Naive thymus-derived CD8-positive, alpha-beta T cell (primary cell): ENCODE measurements at places on chromosomes 1 and 21.

GRCh38 chr21:43893536-43894205 is 28.6 kb downstream of the AGPAT3 start:
- DNase-seq, result no peak

- DNase-seq, result no peak
These were observed 1.0 kb upstream of the MCOLN2 start for GRCh38 chr1:84997667-84998600.

GRCh38 chr1:24424207-24424606 is 8.6 kb downstream of the NIPAL3 start:
- DNase-seq, result no peak

GRCh38 chr1:174999936-175000696 is at the start of gene CACYBP:
Gene CACYBP (plus strand): TSS chr1:174999947. CDS start chr1:175000181, 234 bp downstream.
- no peak for DNase-seq

- DNase-seq, result no peak
These were observed 566.2 kb upstream of the RGS18 start for GRCh38 chr1:191592039-191592438.

- no peak for DNase-seq
These were observed 738.7 kb downstream of the LTN1 start for GRCh38 chr21:28253961-28254360.

GRCh38 chr1:204294357-204294756 is 65.4 kb downstream of the PLEKHA6 start:
- DNase-seq, result no peak

DNA sequence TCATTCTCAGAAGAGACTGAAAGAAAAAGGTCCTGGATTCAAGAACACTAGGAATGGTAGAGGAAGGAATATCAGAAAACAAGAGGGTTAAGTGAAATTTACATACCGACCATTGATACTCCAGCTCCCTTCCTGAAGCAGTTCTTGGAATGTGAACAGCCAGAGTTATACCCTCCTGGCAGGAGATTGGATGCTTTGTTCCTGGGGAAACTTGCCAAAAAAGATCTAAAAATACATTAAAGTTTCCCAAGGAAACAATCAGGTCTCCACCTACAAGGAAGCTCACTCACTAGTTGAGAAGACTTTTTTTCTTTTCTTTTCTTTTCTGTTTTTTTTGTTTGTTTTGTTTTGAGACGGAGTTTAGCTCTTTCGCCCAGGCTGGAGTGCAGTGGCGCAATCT is 91.1 kb downstream of the HLX start:
- DNase-seq, result no peak

DNA sequence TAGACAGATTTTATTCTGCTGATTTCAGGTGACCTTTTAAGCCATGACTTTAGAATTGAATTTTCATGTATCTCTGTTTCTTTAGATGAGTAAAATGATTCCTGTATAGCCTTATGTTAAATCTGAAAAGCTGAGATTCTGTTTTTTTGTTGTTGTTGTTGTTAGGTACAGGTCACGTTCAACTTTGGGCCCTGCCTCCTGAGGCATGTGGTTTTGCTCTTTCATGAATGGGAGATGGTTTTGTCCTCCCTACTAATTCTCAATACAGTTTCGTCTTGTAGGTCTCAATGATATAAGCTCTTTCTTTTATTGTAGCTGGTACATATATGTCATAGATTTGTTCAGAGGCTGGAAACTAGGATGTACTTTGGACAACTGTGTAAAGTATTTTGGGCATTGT is 79.6 kb downstream of the CDC14A start:
- DNase-seq, result no peak

DNA sequence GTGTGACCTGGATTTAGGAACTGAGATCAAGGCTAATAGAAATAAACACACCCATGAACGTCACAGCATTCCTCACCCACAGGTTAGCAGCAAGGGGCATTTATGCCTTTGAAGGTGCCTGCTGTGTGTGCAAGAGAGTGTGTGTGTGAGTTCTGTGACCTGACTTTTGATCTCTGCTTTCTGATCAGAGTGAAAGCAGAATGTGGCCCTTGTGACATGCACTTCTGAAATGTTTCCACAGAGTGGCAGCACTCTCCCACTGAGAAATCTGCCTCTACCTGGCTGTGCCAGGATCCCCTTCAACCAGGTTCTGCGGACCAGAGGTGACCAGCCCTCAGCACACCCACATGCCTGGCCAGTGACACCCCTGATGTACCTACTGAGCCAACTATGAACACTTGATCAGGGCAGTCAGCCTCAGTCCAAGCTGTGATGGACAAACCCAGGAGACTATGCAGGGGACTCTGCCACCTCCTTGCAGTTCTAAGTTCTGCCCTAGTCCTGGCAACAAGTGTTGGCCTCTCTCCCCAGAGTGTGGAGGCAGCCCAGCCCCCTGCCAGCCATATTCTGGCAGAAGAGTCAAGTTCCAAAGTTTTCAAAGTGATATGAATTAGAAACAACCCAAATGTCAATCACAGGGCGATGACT is 41.0 kb downstream of the RXRG start:
- no peak for DNase-seq

GRCh38 chr1:245330951-245331350 is 176.2 kb downstream of the KIF26B start:
- no peak for DNase-seq

DNA sequence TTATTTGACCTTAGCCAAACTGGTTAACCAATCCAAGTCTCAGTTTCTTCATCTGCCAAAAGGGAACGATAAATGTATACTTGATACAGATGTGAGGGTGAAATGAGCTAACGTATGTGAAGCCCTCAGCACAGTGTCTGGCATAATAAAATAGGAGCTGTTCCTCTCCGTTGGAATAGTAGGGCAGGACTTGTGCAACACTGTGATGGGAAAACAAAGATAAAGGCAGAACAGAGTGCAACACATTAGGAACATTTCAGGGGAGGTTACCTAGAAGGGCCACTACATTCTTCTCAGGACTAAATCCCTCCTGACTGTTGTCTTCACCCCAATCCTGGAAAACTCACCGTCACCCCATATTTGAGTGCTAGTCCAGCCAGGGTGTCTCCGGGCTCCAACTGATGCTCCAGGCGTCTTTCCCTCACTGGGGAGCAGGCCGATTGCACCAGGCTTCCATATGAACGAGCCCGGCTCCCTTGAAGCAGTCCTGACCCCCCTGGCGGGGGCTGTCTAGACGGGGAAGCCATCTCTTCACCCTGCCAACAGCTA is 896 bp downstream of the LYSMD1 start:
- DNase-seq, result no peak

DNA sequence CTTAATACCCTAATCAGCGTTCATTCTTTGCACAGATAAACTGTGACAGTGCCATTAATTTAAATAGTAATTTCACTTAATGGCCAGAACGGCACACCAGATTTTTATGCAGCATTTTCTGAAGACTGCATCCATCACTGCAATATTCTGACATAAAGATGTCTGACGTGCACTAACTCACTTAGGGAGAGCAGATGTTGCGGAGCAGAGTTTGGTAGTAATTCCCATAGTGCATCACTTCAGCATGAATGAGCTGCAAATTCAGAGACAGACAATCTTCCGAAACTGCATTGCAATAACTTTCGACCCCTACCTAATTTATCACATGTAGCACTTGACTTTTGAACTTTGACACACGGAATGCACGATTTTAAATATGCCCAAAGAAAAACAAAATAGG is 225.3 kb downstream of the KCTD3 start:
- DNase-seq, result no peak

DNA sequence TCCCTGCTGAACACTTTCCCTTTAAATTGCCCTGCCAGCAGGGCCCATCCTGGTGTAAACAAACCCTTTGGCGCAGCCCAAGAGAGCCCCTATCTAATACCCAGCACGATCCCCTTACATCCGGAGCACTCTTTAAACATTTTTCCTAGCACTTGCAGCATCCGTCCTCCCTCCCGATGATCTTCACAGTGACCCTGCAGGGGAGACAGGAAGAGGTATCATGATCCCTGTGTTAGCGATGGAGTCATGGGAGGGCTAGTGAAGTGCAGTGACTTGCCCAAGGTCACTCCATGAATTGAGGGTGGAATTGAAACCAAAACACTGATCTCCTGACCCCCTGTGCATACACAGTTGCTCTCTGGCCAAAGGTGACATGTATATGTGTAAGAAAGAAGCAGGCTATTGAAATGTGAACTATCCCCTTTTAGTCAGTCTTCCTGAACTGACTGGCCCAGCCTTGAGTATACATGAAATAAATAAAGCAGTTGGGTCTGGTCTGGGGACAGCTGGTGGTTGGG is 9.8 kb upstream of the KCNQ4 start:
- DNase-seq, result no peak
